ENCODE measurements at places on chromosomes 4 and X.

GRCh38 chr4:132642016-132642817, 506.9 kb upstream of the PCDH10 start:
- DNase-seq, result no peak

- DNase-seq, result no peak
Observed at GRCh38 chr4:74244049-74244448, 64.2 kb upstream of the EPGN start.

GRCh38 chr4:88919056-88919455, 137.9 kb downstream of the FAM13A start:
- DNase-seq, result no peak

DNA sequence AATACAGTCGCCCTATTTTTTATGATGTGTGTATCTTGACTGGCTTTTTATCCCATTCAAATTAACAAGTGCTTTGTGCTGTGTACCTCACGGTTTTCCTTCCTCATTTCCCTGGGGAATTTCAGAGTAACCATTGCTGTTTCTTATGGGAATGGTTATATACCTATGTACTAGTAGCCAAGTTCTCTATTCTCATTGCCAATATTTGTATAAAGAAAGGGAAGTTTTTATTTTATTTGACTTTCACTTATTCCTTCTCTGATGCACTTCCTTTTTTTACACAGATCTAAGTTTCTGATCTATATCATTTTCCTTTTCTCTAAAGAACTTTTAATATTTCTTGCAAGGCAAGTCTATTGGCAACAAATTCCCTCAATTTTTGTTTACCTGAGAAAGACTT, 181.3 kb downstream of the SOWAHB start:
- no peak for DNase-seq

GRCh38 chrX:24221872-24222271, 72.3 kb downstream of the ZFX start:
- no peak for DNase-seq

GRCh38 chrX:14050709-14051108, 21.0 kb upstream of the GEMIN8 start:
- DNase-seq, result no peak

GRCh38 chr4:101000496-101000895, 346.8 kb downstream of the PPP3CA start:
- DNase-seq, result no peak

DNA sequence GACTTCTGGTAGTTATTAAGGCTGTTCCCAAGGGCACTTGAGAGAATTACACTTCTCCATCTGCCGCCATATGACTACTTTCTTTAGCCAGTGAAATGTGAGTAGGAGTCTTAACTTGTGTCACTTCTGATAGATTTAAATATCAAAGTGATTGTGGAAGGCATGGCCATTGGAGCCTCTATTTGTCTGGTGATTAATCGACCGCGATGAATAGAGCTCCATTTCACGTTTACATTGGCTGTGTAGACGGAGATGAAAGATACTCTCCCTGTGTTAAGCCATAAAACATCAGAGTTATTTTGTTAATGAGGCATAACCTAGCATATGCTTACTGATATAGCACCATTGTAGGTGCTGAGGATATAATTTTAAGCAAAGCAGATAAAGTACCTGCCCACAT, 852.4 kb downstream of the CCSER1 start:
- no peak for DNase-seq

DNA sequence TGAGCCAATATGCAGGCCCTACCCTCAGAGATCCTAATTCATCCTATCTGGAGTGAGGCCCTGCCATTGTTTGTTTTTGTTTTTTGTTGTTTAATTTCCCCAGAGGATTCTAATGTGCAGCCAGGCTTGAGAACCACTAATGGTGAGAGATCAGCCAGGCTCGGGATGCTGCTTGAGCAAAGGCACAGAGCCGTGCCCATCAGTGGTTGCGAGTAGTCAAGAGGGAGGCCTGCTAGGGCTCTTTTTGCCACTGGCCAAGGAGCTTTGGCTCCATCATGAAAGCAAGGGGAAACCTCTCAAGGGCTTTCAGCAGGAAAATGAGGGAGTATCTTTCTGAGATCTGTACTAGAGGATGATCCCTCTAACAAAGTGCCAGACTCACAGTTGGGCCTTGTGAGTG, 2.7 kb downstream of the TCEANC start:
- no peak for DNase-seq

- no peak for DNase-seq
Observed at GRCh38 chr4:94722748-94723147, 35.0 kb upstream of the BMPR1B start.

DNA sequence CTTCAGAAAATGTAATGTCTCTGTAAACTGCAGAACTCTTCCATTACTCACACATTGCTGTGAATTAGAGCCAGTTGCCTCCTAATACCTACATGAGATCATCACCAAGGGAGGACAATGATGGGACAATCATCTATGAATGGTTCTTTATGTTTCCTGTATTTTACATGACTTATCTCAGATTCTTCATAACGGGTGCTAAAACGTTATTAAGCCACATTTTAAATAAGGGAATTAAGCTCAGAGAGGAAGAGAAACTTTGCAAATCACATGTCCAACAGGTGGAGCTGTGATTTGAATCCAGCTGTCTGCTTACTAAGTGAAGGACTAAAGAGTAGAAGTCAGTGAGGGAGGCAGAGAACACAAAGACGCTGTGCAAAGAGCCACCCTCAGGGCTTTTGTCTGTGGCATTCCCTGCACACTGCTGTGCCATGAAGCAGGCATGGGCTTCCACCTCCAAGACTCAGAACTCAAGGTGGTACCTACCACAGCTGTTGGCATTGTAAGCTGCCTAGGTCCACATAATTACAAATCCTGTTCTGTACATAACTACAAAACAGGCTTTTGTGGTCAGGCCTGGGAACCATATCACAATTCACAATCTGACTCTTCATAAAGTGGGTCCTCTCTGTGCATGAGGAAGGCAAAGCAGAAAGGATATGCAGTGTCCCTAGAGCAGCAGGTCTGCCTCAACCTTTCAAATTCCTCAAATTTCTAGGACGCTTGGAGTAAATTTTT, 12.8 kb downstream of the TBC1D9 start:
- DNase-seq, result no peak

DNA sequence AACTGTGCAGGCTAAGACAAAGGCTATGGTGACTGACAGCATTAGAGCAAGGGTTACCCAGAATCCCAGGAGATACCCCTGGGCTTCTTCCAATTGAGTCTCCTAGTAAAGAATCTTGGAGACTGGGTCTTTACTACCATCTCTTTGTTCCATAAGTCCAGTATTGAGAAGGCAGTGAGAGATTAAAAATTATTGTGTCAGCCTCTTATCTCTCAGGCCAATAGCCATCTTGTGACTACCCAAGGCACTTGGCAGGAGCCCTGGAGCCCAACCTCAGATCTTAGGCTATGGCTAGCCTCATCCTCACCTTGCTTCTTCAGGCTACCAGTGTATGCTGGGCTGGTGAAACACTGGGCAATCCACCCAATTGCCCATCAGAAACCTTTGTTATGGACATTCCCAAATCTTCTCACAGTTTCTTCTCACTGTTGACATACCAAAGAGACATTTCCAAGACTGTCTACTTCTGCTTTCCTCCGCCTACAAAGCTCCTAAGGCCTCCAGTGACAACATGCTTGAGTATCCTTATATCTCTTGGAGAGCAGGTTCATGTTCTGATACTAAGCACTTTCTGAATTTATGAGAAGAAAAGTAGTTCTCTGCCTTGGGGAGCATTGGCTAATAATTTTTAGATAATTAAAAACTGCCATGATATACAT, 76.3 kb upstream of the STIM2 start:
- DNase-seq, result no peak

DNA sequence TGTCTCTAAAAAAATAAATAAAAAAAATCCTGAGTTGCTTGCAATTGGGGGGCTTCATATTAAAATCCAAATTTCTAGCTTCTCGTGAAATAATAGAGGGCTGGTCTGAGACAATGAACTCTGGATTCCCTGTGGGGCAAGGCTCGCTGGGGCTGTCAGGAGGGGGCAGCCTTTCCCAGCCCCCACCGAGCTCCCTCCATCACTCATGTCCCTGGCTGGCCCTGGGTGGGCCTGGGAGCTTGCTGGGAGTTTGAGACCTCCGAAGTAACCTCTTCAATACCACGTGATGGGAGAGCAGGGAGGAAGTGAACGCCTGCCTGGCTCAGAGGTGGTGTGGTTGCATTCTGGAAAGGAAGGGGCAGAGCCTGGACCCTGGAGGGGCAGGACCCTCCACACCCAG, 54.0 kb upstream of the AFAP1 start:
- DNase-seq, result no peak

GRCh38 chr4:23630110-23630509, 259.7 kb downstream of the PPARGC1A start:
- no peak for DNase-seq

DNA sequence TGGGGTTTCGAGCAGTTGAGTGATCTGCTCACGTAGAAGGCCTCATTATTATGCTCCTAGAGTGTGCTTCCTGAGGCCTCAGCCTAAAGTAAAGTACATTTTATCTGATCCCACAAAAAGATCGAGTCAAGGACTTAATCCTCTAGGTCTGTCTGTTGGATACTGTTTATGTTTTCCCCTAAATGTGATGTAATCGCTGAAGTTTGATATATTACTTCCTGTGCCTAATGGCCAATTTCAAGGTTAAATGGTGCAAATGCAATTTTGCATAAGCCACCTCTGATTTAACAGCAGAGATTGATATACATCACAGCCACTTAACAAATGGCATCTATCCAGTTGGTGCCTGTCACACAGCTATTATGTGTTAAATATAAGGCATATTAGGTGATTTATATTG, 19.4 kb upstream of the SERTM2 start:
- no peak for DNase-seq

DNA sequence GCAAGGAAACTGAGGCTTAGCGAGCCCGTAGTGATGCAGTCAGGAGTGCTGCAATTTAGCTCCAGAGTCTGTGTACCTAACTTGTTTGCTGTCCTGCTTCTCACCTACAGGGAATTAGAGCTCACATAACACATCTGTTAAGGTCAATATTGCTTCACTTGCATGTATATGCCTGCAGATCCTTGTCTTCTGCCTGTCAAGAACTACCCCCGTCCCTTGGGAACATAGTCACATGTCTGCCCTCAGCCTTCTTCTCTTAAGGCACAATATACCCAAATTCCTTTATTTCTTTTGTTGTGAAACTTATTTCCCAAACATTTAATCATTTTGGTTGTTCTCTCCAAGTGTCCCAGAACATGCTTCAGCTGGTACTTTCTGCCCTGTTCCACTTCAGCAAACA, 103.3 kb upstream of the LEF1 start:
- DNase-seq, result no peak

GRCh38 chrX:13142891-13143290, 98.5 kb upstream of the FAM9C start:
- no peak for DNase-seq
